Thoracic aorta (tissue), 2 donors: ENCODE measurements at places on chromosomes 7 and 10. TPM values are rescaled to one million over a fixed set of nuclear protein-coding genes. Genes with fewer than 3 reads are reported as not detected.

GRCh38 chr7:130958846-130959245 is 224.8 kb upstream of the KLF14 start:
- peaks cover 46% of the 10 kb centered on the region for H3K4me1 ChIP-seq
- DNase-seq = no peak
- no peaks in the 10 kb centered on the region for H3K27me3 ChIP-seq
- H3K27ac ChIP-seq = no peak overlapping the region
- H3K36me3 ChIP-seq = peaks cover 3% of the 10 kb centered on the region

DNA sequence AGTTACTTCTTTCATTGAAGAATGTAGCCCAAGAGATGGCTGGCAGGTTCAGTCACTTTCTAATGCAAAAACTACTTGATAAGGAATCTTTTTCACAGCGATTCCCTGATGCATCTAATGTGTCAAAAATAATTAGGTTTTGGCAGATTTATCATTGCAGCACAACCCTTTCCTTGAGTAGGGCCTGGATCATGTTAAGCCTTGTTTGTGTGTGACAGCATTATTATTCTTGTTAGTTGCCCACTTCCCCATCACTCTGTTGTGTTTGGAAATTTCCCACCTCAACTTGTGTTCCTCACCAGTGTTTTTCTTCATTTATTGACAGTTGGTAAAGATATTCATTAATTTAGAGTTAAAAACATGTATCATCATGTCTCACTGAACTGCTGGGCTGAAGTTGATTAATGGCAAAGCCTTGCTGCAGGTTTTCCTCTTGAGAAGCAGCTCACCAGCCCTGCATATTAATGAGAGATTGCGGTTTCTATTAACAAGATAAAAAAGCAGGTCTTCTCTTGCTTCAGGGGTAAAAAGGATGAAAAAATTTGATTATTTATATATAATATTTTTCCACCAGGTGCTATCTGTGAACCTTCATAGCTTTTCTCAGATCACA is 233.3 kb upstream of the MDFIC start:
- H3K27me3 ChIP-seq = no peaks in the 10 kb centered on the region
- no peak for DNase-seq
- H3K27ac ChIP-seq = no peak overlapping the region
- no peak overlapping the region for H3K4me3 ChIP-seq
- H3K4me1 ChIP-seq = no peaks in the 10 kb centered on the region

GRCh38 chr7:84258628-84259027 is 64.0 kb upstream of the SEMA3A start:
- no peak overlapping the region for H3K4me3 ChIP-seq
- no peak for DNase-seq
- H3K27me3 ChIP-seq = no peaks in the 10 kb centered on the region

DNA sequence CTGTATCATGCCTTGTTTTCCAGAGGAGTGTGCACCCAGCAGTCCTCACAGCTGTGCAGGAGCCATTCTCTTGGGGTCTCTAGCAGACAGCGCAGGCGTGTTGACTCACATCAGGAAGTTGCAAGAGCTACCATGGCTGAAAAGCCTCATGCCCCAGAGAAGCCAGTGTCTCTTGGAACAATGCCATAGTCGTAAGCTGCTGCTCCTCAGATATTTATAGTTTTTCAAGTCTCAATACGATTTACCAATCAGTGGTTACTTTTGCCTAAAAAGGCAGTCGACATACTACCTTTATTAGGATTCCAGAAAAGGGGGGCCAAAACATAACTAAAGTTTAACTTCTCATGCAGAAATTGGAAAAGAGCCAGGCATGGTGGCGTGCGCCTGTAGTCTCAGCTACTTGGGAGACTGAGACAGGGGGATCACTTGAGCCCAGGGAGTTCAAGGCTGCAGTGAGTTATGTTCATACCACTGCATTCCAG is 407.7 kb downstream of the PARD3 start:
- no peaks in the 10 kb centered on the region for H3K27me3 ChIP-seq
- no peak for DNase-seq
- H3K36me3 ChIP-seq = no peaks in the 10 kb centered on the region
- peaks cover 9% of the 10 kb centered on the region for H3K4me1 ChIP-seq
- H3K27ac ChIP-seq = no peak overlapping the region
- no peak overlapping the region for H3K4me3 ChIP-seq

GRCh38 chr10:48626447-48626846 is 21.6 kb upstream of the ARHGAP22 start:
- H3K27me3 ChIP-seq = no peaks in the 10 kb centered on the region
- no peaks in the 10 kb centered on the region for H3K4me1 ChIP-seq
- H3K27ac ChIP-seq = no peak overlapping the region
- H3K36me3 ChIP-seq = no peaks in the 10 kb centered on the region

DNA sequence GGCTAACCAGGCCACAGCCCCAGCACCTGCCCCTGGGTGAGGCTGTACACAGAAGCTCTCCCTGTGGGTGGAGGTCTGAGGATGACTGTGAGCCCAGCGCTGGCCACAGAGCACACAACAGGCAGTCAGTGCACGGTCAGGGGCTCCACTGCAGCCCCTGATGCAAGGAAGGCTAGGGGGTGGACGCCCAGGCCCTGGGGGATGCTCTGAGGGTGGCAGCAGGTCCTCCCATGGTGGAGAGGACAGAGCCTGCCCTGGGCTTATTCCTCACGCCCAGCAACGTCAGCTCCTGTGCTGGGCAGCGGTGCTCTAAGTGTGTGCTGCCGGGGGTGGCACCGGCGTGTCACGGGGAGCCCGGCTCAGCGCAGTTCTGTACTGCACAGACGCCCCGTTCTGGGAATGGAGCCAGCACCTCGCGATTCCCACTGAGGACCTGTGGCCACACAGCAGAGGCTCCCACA is 223.2 kb downstream of the MAD1L1 start:
- no peaks in the 10 kb centered on the region for H3K4me1 ChIP-seq
- no peak overlapping the region for H3K27ac ChIP-seq
- H3K4me3 ChIP-seq = no peak overlapping the region
- no peaks in the 10 kb centered on the region for H3K36me3 ChIP-seq
- H3K27me3 ChIP-seq = no peaks in the 10 kb centered on the region
- no peak for DNase-seq

- no peaks in the 10 kb centered on the region for H3K27me3 ChIP-seq
- no peaks in the 10 kb centered on the region for H3K4me1 ChIP-seq
- no peak for DNase-seq
- no peak overlapping the region for H3K4me3 ChIP-seq
- H3K36me3 ChIP-seq = no peaks in the 10 kb centered on the region
Measured at GRCh38 chr10:56605051-56605450, 244.0 kb upstream of the ZWINT start.

- no peak overlapping the region for H3K4me3 ChIP-seq
- no peaks in the 10 kb centered on the region for H3K27me3 ChIP-seq
- no peaks in the 10 kb centered on the region for H3K4me1 ChIP-seq
- H3K36me3 ChIP-seq = no peaks in the 10 kb centered on the region
- DNase-seq = no peak
- no peak overlapping the region for H3K27ac ChIP-seq
Measured at GRCh38 chr7:2959103-2959680, 84.5 kb downstream of the CARD11 start.

The PROSER2 gene
- total RNA-seq = 9.5 TPM
